ENCODE measurements at places on chromosomes 16 and 17.

DNA sequence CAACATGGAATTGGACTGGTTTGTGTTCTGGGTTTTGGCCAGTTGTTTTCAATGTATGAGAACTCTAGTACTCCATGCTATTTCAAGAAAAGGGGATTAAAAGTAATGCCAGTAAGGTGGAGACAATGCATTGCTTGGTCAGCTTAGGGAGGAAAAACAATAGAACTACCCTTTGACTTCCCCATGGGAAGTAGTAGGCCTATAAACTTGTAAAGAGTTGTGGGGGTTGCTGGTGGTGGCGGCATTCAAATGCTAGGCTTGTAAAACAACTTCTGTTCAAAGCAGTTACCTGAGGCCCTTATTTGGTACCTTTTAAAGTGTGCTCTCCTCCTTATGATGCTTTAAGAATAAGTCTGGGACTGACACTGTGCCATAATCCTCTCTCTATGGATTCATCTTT is 9.4 kb downstream of the MAP3K3 start:
- DNase-seq, result no peak

GRCh38 chr17:63546308-63547082 is 3.8 kb upstream of the DCAF7 start:
- DNase-seq, result no peak

- DNase-seq, result peak; percentile 22
These were observed 20.9 kb upstream of the CLEC18A start for GRCh38 chr16:69930117-69930776.

DNA sequence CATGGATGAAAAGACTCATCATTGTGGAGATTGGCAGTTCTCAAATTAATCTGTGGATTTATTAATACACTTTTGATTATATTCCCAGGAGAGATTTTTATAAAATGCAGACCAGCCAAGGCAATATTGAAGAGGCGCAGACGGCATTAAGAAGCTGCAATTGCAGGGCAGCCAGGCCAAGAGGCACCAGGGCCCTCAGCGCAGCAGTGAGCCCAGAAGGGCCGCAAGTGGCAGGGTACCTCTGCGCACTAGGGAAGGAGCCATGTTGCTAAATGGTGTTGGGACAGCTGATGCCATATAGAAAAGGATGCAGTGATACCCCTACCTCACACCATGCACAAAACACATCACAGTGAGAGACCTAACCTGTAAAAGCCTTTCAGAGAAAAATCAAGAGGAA is 36.6 kb upstream of the CHMP6 start:
- DNase-seq, result no peak

GRCh38 chr17:2369551-2370210 is 31.2 kb downstream of the MNT start:
- no peak for DNase-seq

DNA sequence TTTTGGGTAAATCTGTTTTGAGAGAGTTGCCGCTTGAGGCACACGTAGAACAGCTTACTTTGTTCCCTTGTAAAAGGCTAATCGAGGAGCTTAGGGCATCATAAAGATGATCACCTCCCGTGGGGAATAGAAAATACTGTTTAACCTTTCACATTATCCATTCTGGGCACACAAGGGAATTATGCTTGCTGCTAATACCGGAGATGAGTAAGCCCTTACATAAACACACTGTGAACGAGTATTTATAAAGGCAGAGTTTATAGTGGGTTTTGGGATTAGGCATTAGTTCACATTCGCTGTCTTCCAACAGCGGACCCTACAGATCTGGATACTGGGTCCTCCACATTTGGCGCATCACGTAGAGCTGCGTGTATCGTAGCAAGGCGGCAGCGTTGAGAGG is 51.2 kb upstream of the CNTNAP4 start:
- no peak for DNase-seq

DNA sequence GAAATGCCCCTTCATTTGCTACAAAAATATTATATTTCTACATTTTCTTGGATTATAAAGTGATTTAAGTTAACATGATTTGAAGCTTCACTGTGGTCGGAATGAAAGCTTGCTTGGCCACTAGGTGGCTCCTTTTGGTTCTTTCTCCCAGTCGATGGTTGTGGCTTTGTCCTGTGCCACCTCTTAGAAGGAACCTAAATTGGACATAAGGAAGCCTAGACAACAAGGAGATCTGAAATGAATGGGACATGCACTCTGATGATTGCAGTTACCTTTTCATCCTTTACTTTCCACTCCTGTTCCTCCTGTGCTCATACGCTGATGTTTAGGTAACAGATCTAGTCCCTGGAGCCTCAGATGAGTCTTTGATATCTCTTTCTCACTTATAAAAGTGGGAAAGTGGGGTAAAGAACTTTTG is 39.2 kb downstream of the FTO start:
- no peak for DNase-seq

DNA sequence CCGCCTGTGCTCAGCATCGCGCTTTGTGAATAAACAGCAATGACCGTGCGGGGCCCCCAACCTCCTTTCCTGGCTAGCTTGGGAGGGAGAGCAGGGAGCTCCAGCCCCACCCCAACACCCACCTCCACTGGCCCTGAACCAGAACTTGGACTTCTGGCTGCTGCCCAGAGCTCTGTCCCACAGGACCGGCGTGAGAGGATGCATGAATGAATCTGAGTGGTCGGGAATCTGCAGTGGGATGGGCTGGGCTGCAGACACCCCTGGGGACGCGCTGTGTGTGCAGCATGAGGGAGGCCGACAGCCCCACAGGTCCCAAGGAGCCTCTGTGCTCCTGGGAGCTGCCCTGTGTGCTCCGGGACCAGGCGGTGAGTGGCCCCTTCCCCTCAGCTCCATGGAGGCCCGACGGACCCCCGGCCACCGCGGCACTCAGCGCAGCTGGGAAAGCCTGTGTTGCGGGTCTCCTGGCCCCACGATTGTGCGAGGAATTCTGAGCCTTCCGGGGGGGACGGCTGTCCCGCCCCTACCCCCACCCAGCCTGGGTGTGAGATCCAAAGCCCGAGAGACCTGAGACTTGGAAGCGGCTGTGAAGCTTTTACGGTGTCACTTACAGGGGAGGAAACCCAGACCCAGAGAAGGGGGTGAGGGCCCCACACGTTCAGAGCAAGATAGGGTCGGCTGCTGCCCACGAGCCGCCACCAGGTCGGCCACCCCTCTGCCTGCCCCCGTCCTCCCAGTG is 5.4 kb downstream of the PIEZO1 start:
- DNase-seq, result no peak

DNA sequence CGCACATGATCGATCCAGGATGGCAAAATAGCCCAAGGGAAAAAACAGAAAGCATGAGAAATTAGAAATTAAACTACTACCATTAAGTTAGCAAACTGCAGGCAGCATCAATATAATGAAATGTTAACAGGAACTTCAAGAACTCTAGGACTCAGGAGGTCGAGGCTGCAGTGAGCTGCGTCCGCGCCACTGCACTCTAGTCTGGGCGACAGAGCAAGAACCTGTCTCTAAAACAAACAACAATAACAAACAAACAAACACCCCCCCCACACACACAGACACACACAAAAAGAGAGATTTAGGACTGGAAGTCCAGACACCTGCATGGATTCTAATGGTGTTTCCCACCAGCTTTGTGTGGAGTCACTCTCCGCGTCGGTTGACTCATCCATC is 525 bp upstream of the SEPHS2 start:
- DNase-seq, result no peak

GRCh38 chr17:8141741-8142140 is 10.5 kb downstream of the PER1 start:
- no peak for DNase-seq

Data from T follicular helper cell (primary cell).